Choroid plexus epithelial cell (primary cell): ENCODE measurements at places on chromosomes 3 and 15.
A peak's percentile ranks its signal among the peaks of the same experiment; 100 is the strongest.

GRCh38 chr3:4751502-4752101 is 227.6 kb upstream of the BHLHE40 start:
- peak; percentile 87 for DNase-seq

DNA sequence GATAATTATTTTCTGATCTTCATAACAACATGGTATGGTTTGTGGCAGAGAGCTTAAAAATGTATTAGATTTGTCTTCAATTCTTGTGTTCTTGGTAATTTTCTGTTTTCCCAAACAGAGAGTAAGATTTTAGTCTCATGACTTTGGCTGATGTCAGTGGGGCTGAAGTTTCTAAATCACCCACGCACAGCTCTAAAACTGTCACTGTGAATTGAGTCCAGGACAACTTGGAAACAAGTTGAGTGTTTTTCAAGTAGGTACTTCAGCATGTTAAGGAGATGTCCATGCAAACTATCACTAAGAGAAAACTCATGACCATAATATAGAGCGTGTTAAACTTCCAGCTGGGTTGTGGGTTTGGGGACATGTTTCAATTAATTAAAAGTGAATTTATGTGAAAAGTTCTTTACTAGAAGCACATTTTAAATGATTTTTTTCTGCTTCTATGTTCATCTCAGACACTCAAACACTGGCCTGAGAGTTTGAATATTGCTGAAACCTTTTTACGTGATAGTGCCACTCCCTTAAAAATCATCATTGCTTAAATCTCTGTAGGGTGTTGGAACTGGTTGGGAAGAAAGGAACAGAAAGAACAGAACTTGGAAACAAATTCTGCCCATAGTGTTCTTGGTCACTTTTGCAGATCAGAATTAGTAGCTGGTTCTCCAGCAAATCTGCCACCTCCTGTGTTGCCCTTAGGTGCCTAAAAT is 89.8 kb downstream of the KLHL25 start:
- DNase-seq: no peak

DNA sequence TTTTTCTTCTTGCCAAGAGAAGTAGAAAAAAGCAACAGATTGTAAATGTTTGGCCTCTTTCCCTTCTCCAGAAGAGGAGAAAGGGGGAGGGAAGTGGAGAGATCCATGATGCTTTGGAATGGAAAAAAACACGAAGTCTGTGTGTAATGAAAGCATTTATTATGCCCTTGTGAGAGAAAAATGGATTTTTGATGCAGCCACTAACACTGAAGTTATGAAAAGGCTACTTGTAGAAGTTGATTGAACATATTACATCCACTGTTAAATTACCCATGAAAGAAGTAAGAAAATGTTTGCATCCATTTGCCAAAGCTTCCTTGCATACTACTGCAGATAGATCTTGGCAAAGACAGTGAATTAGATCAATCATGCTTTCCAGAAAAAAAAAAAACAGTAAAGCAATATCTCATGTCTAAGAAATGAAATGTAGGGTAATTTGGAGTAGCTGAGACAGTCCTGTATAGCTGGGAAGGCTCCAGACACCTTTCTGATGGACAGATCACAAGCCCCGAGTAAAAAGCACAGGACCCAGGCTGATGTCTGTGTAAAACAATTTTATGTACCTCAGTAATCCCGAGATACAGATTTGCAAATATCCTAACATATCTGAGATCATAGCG is 295.5 kb downstream of the PLOD2 start:
- no peak for DNase-seq

- peak; percentile 14 for DNase-seq
Measured at GRCh38 chr3:52126036-52126435, 28.2 kb downstream of the POC1A start.

- DNase-seq: peak; percentile 70
Measured at GRCh38 chr15:101250341-101250831, 1.5 kb downstream of the CHSY1 start.

GRCh38 chr3:45673273-45673672 is 15.9 kb upstream of the SACM1L start:
- no peak for DNase-seq

- DNase-seq: peak; percentile 96
Measured at GRCh38 chr15:52018693-52019393, at the start of gene MAPK6. MAPK6 (plus strand) TSS chr15:52019219; CDS start chr15:52046461, 27,242 bp downstream.

- DNase-seq: no peak
Measured at GRCh38 chr15:93033434-93034045, 55.5 kb downstream of the RGMA start.

DNA sequence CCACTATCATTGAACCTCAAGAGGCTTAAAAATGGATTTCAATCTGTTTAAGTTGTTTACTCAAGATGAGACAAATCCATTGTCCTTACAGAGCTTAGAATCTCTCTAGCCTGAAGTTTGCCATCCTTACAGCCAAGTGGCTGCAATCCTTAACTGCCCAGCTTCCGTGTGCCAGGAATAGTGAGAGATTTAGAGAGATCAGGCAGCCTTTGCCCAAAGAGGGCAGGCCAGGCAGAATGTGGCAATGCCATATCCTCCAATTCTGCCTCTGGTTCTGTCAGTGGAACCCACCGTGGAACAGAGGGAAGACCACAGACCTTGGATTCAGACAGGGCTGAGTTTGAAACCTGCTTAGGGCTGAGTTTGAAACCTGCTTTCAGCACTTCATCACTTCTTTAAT is 374.3 kb downstream of the VPS13C start:
- DNase-seq: no peak

DNA sequence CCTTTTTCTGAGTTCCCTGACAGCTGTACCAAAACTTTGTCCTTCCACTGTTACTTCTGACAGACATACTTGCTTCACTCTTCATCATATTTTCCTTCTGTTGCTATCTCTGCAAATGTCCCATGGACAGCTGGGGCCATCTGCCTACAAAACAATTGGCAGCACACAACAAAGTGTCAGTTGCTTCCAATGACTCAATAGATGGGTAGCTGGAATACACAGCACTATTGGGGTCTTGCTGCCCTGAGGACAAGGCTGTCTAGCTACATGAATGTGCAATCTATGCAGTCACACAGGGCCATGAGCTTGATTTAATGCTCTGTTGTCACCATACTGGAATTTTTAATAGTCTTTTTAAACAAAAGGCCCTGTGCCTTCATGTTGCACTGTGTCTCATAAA is 192.8 kb downstream of the DTWD1 start:
- DNase-seq: no peak
